ENCODE measurements at places on chromosomes 3 and 15.

- no peak for DNase-seq
These were observed 2.8 kb downstream of the RRP9 start for GRCh38 chr3:51938780-51939425.

- DNase-seq: no peak
These were observed 404.5 kb downstream of the OCA2 start for GRCh38 chr15:27694506-27695087.

DNA sequence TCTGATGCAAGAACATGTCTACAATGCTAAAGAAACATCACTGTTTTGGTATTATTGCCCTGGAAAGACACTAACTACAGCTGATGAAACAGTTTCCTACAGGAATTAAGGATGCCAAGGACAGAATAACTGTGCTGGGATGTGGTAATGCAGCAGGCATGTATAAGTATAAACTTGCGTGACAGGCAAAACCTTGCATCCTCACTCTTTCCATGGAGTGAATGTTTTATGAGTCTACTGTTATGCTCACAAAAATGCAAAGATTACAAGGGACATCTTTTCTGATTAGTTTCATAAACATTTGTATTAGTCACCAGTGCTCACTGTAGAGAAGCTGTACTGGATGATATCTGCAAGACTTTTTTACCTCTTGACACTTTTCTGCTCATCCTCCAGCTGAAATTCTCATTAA, 143.6 kb downstream of the NAALADL2 start:
- no peak for DNase-seq

GRCh38 chr3:110806924-110807323, 264.7 kb upstream of the NECTIN3 start:
- no peak for DNase-seq

DNA sequence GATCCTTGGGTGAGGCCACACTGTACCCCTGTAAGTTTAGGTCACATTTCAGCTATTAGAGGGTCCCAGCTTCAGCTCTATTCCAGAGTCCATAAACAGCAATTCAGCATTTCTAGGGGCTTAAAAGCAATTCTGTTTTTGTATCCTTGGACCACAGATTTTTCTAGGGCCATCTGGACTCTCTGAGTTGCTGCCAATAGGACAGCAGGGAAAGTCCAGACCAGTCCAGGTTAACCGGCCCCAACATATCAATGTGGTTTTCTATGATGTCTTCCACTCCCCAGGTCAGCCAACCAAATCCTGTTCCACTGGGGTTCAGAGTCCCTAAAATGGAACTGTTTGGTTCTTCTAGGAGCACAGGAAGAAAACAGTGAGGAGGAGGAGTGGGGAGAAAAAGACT, 40.0 kb downstream of the TYRO3 start:
- DNase-seq: no peak

DNA sequence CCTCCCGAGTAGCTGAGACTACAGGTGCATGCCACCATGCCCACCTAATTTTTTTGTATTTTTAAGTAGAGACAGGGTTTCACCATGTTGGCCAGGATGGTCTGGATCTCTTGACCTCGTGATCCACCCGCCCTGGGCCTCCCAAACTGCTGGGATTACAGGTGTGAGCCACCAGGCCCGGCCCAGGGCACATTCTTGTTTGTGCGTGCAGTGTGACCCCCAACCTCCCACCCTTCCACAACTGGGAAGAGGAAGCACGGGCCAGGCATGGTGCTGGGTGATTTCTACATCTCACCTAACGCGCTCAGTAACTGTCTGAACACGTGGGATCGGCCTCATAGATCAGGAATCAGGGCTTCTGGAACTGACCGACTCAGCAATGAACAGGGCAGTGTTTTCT, 48.0 kb downstream of the KLHL6 start:
- no peak for DNase-seq

DNA sequence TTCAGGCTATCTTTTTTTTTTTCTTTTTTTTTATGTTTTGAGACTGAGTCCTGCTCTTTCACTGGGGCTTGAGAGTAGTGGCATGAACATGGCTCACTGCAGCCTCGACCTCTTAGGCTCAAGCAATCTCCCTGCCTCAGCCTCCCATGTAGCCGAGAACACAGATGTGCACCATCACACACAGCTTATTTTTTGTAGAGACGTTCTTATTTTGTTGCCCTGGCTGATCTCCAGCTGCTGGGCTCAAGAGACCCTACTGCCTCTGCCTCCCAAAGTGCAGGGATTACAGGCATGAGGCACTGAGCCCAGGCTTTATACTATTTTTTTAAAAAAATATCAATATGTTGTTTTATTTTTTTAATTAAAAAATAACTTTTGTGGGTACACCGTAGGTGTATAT, 467.3 kb downstream of the CADM2 start:
- DNase-seq: no peak

Data from CD4-positive, alpha-beta T cell treated with Interleukin-4 for 4 hours (primary cell).